GM20000 (cell line): ENCODE measurements at places on chromosomes 11 and 22.

GRCh38 chr22:30235687-30236170 lies 10.8 kb downstream of the LIF start:
- DNase-seq, result no peak

DNA sequence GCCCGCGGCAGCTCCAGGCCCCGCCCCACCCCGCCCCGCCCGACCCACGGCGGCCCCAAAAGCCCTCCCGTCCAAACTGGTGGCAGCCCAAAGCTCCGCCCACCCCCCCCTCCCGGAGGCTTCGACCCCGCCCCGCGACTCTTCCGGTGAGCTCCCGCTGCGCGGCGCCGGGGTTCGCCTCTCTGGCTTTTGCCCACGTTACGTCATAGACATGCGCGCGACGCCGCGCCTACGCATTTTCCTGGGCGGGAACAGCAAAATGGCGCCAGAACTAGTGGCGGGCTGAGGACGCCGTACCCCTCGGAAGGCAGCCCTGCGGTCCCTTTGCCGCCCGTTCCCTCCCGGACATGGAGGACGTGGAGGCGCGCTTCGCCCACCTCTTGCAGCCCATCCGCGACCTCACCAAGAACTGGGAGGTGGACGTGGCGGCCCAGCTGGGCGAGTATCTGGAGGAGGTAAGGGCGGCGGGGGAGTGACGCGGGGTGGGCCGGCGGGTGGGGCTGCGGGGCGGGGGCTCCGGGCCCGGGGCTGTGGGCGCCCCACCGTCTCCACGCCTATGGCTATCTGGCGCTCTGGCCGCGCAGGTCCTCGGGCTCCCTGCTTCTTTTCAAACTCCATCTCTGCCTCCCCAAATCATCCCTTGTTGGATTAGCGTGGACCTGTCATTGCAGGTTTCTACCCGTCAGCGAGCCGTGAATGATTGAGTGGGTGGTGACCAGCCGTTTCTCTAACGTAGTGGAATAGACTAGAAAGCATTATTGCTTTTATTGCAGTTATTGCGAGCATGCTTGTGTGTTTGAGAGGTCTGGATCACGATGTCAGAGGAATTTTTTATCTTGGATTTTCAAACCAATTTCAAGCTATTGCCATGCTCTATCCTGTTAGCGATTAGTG lies at the start of gene NCAPH2:
Gene NCAPH2 (plus strand): TSS at position 234 of the 894 bp plus-strand sequence. CDS start 114 bp downstream, at position 348.
- peak; percentile 100 for DNase-seq

- no peak for DNase-seq
These were observed 39.4 kb upstream of the NUP50 start for GRCh38 chr22:45124176-45124847.

- no peak for DNase-seq
These were observed 29.5 kb downstream of the ACO2 start for GRCh38 chr22:41498303-41498835.

DNA sequence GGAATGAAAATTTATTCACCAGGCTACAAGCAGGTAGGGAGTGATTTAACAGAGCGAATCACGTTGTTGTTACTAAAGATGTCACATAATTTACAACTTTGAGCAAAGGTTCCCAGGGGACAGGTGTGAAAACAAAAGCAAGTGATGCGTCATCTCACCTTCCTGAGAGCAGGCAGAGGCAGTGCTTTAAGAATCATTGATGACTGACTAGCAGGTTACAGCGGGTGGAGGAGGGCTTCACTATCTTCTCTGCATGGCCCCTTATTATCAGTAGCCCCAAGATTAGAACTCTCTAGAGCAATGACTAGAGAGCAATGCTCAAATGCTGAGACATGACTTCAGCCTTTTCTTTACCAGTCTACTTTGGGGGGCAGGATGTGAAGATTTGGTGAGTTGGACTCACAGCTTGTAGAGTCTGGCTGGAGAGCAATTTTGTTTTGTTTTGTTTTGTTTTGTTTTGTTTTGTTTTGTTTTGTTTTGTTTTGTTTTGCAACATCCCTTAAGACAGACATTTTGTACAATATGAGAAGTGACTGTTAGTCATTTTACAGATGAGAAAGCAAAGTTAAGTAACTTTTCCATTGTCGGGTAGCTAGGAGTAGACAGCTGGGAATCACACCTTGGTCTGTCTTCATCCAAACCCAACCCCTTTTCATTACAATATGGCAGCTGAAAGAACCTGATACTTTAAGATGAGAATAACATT lies 84.8 kb downstream of the SLC1A2 start:
- peak; percentile 47 for DNase-seq

DNA sequence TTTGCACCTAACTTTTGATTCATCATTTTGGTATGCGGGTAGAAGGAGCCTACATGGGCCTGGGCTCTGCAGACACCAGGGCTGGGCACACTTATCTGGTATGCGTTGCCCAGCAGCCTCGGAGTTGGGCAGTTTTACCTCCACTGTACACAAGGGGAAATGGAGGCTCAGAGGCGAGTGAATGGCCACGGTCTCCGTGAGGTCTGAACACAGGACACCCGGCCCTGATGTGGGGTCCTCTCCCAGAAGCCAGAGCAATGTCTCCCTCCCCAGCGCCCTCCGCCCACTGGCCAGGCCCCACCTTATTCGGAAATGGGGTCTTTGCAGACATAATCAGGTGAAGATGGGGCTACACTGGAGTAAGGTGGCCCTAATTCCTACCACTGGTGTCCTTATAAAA lies 43.7 kb downstream of the OSBPL5 start:
- no peak for DNase-seq

DNA sequence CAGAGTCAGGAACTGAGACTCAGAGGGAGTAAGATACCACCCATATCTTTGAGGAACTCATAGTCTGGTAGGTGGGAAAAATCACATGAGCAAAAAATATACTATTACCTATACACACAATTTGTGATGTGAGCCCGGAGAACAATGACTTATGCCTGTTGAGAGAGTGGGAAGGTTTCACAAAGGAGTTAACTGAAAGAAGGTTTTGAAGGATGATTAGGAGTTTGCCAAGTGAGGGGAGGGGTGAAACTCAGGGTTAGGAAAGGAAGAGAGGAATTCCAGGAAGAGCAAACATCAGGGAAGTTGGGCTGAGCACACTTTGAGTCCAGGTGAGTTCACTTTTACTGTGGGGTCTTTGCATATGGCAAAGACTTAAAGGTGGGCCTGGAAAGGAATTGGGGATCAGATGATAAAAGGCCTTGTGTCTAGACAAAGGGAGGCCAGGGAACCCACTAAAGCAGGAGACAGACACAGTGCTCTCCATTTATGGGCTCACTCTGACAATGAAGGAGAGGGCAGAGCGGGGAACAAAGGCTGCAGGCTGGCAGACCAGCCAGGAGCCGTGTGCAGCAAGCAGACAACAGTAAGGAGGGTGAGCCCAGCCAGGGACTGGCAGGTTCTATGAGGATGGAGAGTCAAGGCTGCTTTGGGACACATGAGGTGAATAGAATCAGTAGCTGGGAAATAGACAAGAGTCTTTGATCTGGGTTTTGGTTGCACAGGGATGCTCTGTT lies 33.1 kb downstream of the TSPAN18 start:
- DNase-seq, result no peak

GRCh38 chr11:132942611-132943356 lies 589.5 kb downstream of the OPCML start:
- no peak for DNase-seq

- DNase-seq, result no peak
These were observed 444.9 kb upstream of the DDI1 start for GRCh38 chr11:103591554-103591953.

- DNase-seq, result no peak
These were observed 23.8 kb downstream of the MICAL3 start for GRCh38 chr22:18000441-18001039.

DNA sequence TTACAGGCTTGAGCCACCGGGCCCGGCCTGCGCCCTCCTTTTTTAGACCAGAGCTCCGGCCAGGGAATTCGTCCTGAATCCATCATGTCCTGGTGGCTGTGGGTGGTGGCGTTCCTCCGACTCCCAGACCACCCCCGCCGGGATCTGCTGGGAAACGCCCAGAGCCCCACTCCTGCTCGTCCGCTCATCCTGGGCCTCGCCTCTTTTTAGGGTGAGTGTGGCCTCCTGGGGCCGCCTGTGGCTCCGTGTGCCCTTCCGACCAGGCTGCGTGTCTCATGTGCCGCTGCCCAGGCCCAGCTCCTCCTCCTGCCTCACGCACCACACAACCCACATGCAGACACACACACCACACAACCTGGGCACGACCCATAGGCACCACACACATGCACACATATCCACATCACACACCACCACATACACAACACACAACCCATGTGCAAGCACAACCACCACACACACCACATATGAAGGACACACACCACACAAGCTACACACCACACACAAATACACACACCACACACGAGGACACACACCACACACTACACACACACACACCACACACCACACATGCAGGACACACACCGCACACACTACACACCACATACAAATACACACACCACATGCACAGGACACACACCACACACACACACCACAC lies 946.2 kb downstream of the BRD1 start:
- no peak for DNase-seq

DNA sequence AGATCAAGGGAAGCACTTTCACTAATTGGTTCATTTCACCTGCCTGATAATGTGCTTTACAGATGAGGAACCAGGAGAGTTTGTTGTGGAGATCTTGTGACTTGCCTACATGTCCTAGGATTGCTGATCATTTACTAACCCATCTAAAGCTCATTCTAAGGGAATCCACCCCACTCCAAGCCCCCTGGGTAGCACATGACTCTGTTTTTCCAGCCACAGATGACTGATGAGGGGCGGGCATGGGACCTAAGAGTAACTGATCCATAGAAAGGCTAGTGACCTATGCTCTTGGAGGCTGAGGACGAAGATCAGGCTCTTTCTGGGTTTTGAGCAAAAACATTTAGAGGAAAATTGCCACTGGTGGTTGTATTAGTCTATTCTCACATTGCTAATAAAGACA lies 378.1 kb downstream of the CADM1 start:
- DNase-seq, result no peak

GRCh38 chr22:43928468-43928867 lies 4.9 kb downstream of the PNPLA3 start:
- no peak for DNase-seq

GRCh38 chr11:41273908-41274307 lies 185.5 kb downstream of the LRRC4C start:
- no peak for DNase-seq

DNA sequence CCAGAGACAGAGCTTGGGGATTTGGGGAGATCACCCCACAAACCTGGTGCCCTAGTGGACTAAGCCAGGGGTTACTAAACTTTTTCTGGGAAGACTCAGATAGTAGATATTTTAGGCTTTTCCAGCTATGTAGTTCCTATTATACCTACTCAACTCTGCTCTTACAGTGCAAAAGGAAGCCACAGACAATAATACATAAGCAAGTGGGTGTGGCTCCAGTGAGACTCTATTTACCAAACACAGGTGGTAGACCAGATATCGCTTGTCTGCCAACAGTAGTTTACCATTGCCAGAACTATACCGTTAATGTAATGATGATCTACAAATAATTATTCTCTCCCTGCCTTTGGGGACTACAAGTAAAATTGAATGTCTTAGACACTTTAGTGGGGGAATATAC lies 6.9 kb downstream of the LDHC start:
- no peak for DNase-seq

- DNase-seq, result peak; percentile 78
These were observed 101.2 kb upstream of the HSD17B12 start for GRCh38 chr11:43579171-43579918.

- peak; percentile 69 for DNase-seq
These were observed 12.2 kb downstream of the SLC35C1 start for GRCh38 chr11:45817191-45817590.

- DNase-seq, result no peak
These were observed 454.4 kb downstream of the NTM start for GRCh38 chr11:131824771-131825170.

- DNase-seq, result no peak
These were observed 243.0 kb upstream of the ANO5 start for GRCh38 chr11:21949763-21950413.

- DNase-seq, result no peak
These were observed 9.2 kb downstream of the PRR5 start for GRCh38 chr22:44711241-44711560.

- no peak for DNase-seq
These were observed 17.7 kb upstream of the SCGB1D1 start for GRCh38 chr11:62172294-62172693.

GRCh38 chr11:36265793-36266628 lies 23.2 kb downstream of the COMMD9 start:
- peak; percentile 62 for DNase-seq
